Stimulated activated CD4-positive, alpha-beta T cell treated with anti-CD3 and anti-CD28 coated beads, Interleukin-12 subunit alpha, Interleukin-12 subunit beta, amount 100 ng/mL, for 4 hours (primary cell): ENCODE measurements at places on chromosomes 6 and 20.

DNA sequence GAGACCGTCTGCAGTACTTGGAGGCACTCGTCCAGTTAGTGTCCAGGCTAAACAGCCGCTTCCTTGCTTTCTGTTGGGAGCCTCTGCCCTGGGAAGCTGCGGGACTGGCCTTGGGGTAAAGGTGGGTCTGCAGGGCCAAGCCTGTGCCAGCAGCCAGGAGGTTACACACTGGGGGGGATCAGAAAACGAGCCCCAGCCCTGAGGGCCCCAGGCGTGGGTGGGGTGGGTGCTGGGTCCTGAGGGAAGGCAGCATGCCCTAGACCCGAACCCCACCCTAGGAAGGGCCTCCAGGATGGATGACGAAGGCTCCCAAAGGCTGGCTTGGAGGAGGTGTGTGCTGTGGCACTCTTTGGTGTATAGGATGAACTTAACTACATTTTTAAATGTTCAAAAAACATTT, 335.2 kb downstream of the ZFAND3 start:
- DNase-seq: no peak

DNA sequence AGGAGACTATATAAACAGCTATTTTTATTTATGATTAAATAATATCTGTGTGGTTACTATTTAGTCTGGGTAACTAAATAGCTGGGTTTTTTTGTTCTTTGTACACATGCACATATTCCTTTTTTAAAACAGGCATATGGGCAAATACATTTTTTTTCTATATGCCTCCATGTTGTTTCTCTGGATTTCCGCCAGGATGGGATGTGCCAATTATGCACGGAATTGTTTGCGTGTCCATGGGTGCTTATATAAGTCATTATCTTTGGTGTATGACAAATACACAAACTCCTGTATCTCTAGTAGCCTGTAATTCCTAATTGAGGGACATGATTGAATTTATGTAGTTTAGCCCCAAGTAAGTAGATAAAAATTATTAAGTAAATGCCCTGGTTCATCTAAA, 226.9 kb downstream of the BCKDHB start:
- no peak for DNase-seq

GRCh38 chr6:45001663-45002062, 326.5 kb upstream of the RUNX2 start:
- no peak for DNase-seq

DNA sequence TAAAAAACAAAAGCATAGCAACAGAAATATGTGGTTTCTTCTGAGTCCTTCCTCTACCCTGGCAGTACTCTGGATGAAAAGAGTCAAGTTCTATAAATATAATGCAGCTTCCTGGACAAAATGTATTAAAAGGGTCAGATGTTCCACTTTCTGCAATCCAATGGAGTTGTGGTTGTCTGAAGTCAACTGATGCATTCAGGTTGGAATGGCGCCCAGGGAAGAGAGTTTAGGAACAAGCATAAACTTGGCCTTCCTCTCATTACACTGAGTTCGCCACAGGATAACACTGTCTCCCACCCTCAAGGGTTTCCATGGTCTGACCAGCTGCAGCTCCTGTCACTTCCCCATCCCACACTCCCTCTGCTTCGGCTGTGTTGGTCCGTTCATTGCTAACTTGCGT, 66.4 kb downstream of the PLEKHG1 start:
- no peak for DNase-seq

- no peak for DNase-seq
Observed at GRCh38 chr6:119800526-119800925, 451.0 kb upstream of the MAN1A1 start.

GRCh38 chr20:2528671-2529271, 7.6 kb upstream of the TMC2 start:
- DNase-seq: no peak

DNA sequence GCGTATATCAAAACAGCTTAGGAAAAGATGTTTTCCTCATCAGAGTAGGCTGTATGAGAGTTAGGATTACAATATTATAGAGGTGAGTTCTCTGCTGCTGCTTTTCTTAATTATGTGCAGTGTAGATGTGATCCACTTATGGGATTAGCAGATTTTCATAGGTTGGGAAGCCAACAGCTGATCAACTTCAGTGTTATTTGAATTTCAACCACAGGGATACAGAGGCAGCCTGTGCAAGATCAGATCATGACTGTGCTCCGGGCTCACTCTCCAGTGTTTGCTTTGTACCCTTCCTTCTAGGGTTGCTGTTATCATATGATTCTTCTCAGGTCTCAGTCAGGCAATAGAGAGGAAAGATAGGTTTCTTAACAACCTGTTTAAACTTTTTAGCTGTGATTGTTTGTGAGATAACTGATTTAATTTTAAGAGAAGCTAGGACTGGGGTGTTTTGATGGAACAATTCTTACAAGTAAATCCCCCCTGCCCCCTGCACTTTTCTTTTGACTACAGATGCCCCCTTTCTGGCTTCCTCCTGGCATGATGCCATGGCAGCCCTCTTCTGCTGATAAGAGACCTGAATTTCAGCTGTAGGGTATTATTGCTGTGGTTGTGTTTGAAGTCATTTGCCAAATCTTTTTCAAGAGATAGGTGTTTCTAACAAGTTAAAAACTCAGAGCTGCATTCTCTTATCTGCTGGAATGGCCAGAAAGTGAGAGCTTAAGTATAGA, 8.5 kb downstream of the RNF8 start:
- DNase-seq: no peak

GRCh38 chr20:2399390-2399789, 18.7 kb downstream of the TGM6 start:
- no peak for DNase-seq
